ENCODE measurements at places on chromosomes 13 and 19.

DNA sequence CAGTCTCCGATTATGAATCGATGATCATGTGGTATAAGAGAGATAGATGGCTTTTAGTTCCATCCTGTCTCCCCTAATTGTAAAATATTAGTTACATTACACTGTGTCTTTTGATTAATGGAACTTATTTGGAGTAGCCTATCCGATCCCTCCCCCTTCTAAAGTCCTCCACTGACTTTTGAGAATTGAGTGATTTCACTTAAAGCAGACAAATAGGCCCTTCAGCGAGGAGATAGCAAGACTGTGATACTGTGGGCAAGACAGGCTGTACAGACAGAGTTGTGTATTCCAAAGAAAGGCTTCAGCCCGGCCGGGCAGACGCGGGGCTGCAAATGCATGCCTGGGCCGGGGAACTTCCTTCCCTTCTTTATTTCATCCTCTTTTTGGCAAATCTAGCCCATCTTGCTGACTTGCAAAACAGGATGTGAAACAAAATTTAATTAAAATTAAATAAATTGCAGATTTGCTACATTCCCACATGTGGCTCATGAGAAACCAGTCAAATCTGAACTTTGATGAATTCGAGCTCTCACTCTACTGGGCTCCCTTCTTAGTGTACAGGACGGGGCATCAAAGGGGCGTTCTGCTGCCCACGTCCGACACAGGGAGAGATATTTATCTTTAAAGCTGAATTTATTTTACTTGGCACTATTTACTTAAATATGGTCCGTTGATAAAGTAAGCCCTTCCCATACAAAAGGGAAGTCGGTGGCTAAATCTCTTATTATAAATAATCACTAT, 314.8 kb downstream of the ZNF536 start:
- no peak for DNase-seq

- no peak for DNase-seq
Measured at GRCh38 chr19:58569191-58569942, 3.8 kb downstream of the MZF1 start.

DNA sequence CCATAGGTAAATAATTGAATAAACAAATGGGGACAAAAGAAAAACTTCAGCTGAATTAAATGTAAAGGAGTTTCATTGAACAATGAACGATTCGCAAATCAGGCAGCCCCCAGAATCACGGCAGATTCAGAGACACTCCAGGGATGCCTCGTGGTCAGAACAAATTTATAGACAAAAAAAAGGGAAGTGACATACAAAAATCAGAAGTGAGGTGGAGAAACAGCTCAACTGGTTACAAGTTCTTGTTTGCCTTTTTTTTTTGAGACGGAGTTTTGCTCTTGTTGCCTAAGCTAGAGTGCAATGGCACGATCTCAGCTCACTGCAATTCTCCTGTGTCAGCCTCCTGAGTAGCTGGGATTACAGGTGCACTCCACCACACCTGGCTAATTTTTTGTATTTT, 5.7 kb downstream of the ZNF566 start:
- no peak for DNase-seq

DNA sequence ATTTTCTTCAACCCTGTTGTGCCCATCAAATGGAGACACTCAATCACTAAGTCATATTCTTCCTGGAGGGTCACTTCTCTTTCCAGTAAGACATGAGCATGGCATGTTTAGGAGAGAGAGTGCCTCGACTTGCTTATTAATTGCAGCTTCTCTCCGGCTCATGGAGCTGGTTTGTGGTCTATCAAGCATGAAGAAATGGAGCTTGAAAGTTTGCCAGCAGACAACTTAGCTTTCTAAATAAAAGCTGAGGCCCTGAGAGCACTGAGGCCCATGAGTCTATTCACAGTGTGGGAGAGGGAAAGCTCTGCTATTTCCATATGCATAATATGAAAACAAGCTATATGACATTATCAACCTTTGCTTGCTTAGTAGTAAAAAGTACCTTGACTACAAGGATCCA, 378.5 kb downstream of the FGF9 start:
- DNase-seq: no peak

- DNase-seq: no peak
Measured at GRCh38 chr13:60230593-60230992, 66.9 kb upstream of the DIAPH3 start.

- no peak for DNase-seq
Measured at GRCh38 chr19:35228177-35228930, at the start of gene FAM187B. Gene FAM187B (minus strand): TSS chr19:35228739. CDS start chr19:35228680, 59 bp downstream.

DNA sequence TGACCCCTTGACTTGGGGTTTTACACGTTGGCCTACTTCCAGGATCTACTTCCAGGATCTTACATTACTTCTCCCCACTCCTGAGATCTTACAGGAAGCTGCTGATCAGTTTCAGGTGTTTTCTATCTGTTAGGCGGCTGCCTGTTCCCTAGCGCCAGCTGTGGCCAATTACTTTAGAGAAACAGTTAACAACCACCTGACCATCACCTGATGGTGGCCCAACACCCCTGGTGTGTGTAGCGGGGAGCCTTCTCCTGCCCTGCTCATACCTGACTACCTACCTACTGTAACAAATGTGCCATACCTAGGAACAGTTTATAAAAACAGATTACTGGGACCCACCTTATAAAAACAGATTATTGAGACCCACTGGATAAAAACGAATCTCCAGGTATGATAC, 2.8 kb upstream of the POP4 start:
- DNase-seq: no peak

GRCh38 chr19:58551123-58551497, 3.8 kb downstream of the CHMP2A start:
- DNase-seq: no peak

- DNase-seq: no peak
Measured at GRCh38 chr19:24054044-24054935, 32.7 kb upstream of the ZNF254 start.

DNA sequence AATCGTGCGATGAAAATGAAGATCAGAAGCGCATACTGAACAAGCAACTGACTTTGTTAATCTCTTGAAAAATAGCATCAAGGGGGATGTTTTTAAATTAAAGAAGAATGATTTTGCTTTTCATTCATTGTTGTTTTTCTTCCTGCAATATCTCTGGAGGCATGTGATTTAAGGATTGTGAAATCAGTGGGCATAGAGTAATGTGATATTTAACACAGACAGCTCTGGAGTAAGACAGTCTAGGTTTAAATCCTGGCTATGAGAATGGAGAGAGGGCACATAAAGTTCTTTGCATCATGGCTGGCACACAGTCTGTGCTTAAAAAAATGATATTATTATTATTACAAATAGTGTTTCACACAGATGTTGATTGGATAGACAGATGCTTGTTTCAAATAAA, 243.1 kb upstream of the NBEA start:
- DNase-seq: no peak

DNA sequence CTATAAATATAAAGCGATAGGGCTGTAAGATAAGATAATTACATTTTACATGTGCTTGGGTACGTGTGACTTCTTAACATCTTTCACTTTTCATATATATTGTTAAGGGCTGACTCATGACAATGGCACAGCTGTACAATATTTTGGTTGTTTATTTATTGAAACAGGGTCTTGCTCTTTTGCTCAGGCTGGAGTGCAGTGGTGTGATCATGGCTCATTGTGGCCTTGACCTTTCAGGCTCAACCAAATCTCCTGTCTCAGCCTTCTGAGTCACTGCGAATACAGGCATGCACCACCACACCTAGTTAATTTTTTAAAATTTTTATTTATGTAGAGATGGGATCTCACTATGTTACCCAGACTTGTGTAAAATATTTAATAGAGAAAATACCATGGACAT, 2532.4 kb upstream of the PCDH20 start:
- DNase-seq: no peak

DNA sequence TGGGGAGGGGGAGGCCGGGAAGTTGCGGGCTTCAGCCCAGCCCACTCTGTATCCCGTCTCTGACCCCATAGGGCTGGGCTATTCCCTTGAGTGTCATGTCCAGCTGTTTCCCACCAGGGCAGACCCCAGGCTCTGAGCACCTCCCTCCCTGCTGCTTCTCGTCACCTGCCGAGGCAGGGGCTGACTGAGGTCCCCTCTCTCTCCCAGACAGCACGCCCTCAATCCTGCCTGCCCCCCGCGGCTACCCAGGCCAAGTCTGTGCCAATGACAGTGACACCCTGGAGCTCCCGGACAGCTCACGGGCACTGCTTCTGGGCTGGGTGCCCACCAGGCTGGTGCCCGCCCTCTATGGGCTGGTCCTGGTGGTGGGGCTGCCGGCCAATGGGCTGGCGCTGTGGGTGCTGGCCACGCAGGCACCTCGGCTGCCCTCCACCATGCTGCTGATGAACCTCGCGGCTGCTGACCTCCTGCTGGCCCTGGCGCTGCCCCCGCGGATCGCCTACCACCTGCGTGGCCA, 625 bp downstream of the F2RL3 start:
- DNase-seq: no peak

DNA sequence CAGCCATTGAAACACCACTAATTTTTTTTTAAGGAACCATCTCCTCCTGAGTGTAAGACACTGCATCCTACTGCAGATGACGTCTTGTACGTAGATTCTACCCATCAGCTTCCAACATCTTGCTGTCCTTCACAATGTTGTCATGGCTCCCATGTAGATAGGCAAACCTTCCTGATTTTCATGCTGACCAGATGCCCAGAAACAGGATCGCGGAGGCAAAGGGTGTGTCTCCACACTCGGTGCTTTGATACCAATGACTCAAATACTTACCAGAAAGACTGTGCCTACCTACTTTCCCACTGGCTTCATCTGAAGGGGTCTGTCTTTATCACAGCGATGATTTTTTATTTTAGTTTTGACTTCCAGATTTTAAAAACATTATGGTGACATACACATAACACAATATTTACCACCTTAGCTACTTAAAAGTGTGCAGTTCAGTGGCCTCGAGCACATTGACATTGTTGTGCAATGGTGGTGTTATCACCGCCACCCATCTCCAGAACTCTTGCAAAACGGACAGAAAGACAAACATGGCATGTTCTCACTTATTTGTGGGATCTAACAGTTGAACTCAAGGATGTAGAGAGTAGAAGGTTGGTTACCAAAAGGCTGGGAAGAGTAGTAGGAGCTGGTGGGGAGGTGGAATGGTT, 94.0 kb upstream of the PEG3 start:
- no peak for DNase-seq

DNA sequence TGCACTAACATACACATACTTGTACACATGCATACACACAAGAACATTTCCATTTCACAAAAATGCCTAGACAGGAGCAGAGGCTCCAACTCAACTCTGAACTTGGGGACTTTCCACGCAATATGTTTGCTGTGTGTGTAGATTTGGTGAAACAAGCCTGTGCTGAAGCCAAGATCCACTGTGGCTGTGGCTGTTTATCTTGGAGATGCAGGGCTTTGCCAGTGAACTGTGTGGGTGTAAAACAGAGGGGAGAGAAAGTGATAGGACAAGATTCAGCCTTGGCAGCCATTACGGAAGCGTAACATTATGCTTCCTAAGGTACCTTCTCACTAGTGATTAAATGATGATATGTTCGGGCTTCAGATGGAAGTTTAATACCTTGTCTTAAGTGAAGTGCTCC, 73.2 kb upstream of the MBNL2 start:
- no peak for DNase-seq

DNA sequence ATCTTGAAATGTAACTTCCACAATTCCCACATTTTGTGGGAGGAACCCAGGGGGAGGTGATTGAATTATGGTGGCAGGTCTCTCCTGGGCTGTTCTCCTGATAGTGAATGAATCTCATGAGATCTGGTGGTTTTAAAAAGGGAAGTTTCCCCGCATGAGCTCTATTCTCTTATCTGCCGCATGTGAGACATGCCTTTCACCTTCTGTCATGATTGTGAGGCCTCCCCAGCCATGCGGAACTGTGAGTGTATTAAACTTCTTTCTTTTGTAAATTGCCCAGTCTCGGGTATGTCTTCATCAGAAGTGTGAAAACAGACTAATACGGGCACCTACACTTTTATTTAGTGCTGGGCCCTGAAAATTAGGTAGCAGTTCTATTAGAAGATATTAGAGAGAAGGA, 45.8 kb downstream of the TNFSF13B start:
- DNase-seq: no peak

GRCh38 chr19:56619121-56619520, 23.8 kb upstream of the SMIM17 start:
- DNase-seq: no peak

DNA sequence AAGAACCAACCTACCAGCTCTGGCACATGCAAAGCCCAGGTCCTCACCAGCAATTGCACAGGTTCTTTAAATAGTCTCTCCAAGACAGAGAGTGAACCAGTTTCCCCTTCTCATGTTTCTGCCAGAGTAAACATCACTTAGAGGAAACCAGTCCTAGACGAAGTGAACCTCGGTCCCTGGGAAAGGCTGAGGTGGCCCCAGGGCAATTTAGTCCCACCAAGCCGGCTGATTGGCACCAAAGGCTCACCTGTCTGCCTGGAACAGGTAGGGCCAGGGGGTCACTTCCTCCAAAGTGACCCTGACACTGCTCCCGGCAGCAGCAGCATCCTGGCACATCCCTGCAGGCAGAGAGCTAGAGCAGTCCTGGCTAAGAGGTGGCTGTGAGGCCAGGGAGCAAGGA, 122.9 kb upstream of the ZNF507 start:
- DNase-seq: no peak

- no peak for DNase-seq
Measured at GRCh38 chr13:110826861-110827672, 87.8 kb downstream of the ANKRD10 start.

DNA sequence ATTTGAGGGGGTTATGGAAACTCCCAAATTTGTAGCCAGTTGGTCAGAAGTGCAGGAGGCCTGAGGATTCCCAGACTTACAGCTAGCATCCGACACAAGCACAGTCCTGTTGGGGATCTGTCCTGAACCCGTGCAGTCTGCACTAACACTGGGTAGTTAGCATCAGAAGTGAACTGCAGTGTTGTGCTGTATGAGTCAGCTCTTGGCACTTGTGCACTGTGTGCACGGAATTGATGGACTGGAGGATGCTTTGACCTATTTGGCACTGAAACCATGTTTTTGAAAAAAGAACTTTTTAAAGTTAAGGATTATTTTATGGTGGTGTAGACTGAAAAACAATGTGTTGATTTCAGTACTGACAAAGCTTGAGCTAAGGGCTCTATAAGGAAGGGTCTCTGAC, 279.0 kb downstream of the NHLRC3 start:
- DNase-seq: no peak

DNA sequence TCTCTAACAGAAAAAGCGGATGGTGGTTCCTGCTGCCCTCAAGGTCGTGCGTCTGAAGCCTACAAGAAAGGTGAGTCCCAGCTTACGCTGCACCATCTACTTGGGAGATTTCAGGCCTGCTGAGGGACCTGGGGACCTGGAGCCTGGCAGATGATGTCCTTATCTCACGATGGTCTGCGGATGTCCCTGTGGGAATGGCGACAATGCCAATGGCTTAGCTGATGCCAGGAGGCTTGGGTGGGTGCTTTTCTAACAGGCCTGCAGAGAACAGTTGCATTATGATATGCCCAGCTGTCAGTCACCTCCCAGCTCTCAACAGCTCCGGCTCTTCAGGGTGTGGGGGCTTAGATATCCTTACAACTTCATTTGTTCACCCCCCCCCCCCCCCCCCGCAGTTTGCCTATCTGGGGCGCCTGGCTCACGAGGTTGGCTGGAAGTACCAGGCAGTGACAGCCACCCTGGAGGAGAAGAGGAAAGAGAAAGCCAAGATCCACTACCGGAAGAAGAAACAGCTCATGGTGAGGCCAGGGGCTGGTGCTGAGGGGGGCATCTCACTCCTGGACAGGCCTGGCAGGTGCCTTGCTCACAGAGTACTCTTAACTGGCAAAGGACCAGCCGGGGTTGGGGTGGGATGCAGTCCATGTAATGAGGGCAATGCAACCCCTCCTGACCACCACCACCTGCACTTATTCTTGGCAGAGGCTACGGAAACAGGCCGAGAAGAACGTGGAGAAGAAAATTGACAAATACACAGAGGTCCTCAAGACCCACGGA, 3.8 kb downstream of the RPL13A start:
- DNase-seq: no peak

Measured in NT2/D1 (cell line).